ENCODE measurements at places on chromosomes 2 and 18.
A peak's percentile ranks its signal among the peaks of the same experiment; 100 is the strongest.

DNA sequence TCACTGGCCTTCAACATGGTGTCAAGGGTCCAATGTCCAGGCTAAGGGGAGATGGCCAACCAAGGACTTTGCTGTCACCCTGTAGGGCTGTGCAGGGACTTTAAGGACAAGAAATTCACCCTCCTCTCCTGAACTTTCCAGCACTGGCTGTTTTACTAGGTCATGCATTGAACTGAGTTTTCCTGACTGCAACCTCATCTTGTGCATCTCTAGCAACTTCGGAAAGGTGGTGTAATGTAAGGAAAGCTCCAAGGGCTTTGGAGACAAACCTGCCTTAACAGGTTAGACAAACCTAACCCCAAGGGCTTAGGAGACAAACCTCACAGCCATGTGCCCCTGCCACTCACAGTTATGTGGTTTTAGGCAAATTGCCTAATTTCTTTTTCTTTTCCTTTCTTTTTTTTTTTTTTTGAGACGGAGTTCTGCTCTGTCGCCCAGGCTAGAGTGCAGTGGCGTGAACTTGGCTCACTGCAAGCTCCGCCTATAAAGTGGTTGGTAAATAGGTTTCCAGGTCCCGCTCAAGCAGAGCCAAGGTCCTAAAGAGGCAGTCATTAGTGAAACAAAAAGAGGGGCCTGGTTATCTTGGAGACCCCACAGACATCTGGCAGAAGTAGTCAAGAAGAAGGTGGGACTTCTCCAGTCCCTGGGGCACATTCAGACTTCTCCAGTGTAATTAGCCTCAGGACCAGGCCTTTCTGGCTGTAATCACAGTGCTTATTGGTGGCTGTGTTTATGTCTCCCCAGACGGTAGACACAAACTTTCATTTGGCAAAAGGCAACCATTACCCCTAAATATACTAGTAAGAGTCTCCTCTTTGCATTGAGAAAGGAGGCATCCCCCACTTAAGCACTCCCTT lies 37.6 kb upstream of the PMAIP1 start:
- no peak for DNase-seq

- DNase-seq, result no peak
These were observed 20.0 kb upstream of the SERPINB2 start for GRCh38 chr18:63867368-63868125.

DNA sequence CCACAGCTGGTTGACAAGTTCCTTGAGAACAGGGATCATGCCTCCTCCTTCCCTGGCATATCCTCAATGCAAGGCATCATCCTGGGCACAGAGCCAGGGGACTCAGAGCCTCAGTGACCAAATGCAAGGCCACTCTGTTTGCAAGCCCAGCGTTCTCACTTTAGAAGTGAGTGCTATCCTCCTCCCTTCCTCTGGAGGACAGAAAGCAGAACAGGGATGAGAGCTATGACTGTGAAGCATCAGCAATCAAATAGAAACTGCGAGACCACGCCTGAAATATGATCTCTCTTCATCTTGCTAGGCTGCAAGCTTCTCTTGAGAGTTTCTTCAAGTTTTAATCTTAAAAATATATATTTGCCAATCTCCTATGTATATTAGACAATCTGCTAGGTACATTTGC lies 119.8 kb downstream of the LRATD1 start:
- DNase-seq, result no peak

DNA sequence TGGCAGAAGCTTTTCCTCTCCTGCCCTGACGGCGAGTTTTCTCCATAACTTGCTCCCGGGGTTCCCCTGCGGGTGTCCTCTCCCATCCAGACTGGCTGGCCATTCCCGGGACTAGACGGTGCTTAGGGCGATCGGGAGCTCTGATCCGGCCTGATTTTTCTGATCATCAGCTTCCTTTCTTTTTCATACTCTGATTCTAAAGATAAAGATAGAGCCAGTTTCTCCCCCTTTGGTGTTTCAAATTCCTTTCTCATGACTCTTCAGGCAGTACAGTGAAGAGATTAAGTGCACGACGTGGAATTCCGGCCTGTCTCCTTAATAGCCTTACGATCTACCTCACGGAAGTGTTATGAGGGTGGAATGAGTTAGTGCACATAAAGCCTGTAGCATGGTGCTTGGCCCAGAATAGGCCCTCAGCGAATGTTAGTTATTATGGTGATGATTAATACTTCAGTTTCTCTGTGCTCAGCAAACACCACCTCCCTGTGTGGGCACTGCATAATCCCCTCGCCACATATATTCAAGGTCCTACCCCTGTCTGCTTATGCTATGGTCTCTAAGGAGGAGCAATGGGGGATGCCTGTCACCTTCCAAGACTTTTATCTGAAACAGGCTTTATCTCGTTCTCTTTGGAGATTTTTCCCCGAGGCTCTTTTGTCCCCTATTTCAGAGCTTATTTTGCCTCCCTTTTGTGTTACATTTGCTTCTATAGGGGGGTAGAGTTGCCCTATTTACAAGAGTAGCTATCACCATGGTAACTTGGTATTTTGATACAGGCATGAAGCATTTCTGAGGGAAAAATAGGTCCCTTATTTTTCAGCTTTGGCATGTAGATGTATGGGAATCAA lies 254.8 kb downstream of the CDH2 start:
- DNase-seq, result peak; percentile 1

DNA sequence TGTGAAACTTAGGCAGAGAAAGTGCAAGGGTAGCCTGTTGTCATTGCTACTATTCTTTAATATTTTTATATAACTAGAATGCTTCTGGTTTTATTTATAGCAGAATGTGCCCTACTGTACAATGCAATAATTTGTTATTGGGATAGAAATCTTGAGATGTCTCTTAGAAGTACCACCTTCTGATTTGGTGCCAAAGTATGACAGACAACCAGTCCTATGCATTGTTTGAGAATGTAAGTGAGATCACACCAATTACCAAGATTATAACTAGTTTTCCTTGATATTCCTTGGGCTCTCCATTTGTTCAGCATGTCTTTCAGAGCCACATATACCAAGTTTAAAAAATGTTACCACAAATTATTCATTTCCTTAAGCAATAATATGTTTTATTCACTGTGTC lies 399.7 kb downstream of the CPS1 start:
- DNase-seq, result no peak

GRCh38 chr2:170881840-170882239 lies 47.2 kb upstream of the GORASP2 start:
- DNase-seq, result no peak

DNA sequence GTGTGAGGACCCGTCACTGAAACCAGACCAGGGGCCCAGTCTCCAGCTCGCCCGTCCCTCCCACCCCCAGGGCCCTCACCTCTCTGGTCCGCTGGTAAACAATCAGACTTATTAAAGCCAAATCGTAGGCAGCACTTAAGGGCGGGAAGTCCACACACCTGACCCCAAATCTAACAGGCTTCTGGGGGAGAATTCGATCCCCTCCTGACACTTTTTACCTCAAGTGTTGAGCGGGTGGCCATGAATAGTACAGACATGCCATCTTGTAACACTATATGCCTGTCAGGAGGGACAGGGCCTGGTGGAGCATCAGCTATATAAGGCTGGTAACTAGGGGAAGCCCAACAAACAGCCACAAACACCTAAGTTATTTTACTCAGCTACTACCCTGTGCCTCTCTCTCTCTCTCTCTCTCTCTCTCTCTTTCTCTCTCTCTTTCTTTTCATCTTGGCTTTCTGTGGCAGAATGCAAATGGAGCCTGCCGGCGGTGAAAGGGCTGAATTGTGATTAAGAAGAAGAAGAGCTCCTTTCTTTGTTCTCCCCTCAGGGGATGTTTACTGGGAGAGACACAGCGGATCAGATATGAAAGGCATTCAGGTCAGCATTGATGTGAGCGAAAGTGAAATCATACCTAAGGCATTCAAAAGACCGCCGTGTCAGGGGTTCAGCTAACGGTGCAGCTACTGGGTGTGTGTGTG lies 9.5 kb downstream of the ZEB2 start:
- DNase-seq, result peak; percentile 92

- DNase-seq, result no peak
These were observed 47.1 kb downstream of the CDCA7 start for GRCh38 chr2:173401716-173402326.

- DNase-seq, result no peak
These were observed 8.0 kb downstream of the RNF125 start for GRCh38 chr18:32026491-32027086.

DNA sequence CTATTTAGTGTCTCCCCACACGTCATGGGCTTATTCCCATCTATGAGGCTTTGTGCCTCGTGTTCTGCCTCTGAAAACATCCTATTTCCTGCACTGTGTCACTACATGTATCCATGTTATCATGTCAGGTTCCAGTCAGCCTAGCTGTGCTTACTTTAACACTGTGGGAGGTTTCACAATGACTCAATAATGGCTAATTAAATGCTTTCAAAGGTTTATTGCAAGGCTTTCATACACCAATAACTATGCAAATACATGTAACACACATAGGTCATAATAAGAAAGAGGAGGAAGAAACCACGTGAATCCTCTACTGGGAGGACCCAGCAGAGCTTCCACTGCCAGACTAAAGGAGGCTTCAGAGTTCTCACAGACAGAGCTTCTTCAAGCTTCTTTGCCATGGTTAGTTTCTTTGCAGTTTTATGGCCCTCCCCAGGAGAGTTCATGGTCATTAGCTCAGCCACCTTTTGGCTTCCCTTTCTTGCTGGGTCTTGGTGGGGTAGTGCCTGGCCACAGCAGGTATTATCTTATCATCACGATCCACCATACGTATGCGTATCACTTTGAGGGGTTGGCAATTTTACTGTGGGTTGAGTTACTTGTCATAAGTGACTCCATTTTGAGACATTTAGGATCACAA lies 5.1 kb upstream of the COLEC12 start:
- no peak for DNase-seq

DNA sequence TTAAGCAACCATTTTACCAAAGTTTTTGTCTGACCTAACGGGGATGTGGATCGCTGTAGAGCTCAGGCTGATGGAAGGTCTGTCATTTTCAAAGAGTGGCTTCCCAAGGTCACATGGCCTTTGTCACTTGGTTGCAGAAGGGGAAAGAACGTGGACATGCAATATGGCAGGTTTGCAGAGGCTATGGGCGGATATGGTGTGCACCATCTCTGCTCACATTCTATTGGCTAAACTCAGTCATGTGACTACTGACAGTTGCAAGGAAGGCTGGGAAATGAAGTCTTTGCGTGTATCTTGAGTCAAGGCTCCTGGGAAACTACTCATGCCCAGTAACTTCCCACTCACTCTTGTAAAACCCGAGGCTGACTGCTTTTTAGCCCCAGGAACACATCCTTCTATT lies 96.8 kb downstream of the ST6GAL2 start:
- DNase-seq, result no peak

DNA sequence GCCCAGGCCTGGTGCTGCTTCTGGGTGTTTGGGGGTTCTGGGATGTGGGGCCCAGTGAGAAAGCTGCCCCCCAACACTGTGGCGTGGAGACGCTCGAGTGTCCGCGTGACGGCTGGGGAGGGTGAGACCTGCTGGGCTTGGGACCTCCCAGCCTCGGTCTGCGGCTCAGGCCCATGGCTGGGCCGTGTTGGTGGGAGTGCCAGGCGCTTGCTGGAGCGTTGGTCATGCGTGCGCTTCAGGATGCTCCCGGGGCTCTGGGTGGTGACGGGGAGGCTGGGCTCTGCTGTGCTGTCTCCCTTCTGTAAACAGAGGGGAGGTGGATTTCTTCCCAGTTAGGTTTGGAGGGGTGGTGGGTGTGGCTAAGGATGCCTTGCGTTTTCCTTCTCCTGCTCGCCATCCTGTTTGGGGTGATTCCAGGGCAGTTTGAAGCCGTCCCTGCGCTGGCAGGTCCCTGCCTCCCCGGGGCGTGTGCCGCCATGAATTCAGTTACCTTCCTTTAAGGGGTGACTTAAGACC lies 606 bp downstream of the GAL3ST2 start:
- no peak for DNase-seq

- peak; percentile 76 for DNase-seq
These were observed 47.0 kb upstream of the PLEKHM3 start for GRCh38 chr2:208072250-208072892.

DNA sequence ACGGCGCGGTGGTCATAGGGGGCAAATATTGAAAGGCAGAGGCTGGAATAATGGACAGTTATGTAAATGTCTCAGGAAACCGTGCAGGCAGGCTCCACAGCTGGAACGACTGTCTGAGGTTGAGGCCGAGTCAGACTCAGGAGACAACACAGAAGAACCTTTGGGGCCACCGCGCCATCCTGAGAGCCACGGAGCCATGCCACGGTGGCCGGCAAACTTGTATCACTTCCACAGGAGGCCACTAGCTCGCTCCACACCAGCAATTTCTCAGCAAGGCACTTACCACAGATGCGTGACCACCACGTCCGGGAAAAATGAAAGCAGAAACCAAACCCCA lies 156.7 kb upstream of the SALL3 start:
- no peak for DNase-seq

- DNase-seq, result no peak
These were observed 5.6 kb upstream of the RUFY4 start for GRCh38 chr2:218063486-218063885.

- no peak for DNase-seq
These were observed 65.6 kb upstream of the RFX8 start for GRCh38 chr2:101540518-101540917.

DNA sequence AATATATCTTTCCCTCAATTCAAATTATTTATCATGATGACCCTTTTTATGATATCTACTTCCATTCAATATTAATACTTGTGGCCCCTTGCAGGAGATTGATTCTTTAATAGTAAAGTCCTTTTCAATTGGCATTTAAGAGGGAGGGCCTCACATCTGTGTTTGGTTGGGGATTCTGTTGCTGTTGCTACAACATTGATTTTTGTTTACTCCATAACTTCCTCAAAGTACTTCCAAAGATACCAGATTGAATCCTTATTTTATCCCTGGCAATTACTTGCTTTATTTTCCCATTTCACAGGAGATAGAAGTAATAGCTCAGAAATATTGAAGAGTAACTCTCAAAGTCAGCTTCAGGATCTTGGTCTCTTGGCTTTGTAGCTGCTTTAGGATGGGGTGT lies 32.8 kb downstream of the MEIS1 start:
- no peak for DNase-seq

All from NT2/D1 (cell line).